ENCODE measurements at places on chromosomes 4 and X. TPM values are rescaled to one million over a fixed set of nuclear protein-coding genes. Genes with fewer than 3 reads are reported as not detected.

- H3K27me3 ChIP-seq = no peaks in the 10 kb centered on the region
- no peaks in the 10 kb centered on the region for H3K4me1 ChIP-seq
- H3K36me3 ChIP-seq = no peaks in the 10 kb centered on the region
These were observed 183.9 kb upstream of the TLL1 start for GRCh38 chr4:165689159-165689558.

GRCh38 chr4:156764846-156765245 is 206.8 kb downstream of the PDGFC start:
- no peak for DNase-seq
- no peak overlapping the region for H3K27ac ChIP-seq
- H3K36me3 ChIP-seq = peaks cover 10% of the 10 kb centered on the region
- H3K4me3 ChIP-seq = no peak overlapping the region

DNA sequence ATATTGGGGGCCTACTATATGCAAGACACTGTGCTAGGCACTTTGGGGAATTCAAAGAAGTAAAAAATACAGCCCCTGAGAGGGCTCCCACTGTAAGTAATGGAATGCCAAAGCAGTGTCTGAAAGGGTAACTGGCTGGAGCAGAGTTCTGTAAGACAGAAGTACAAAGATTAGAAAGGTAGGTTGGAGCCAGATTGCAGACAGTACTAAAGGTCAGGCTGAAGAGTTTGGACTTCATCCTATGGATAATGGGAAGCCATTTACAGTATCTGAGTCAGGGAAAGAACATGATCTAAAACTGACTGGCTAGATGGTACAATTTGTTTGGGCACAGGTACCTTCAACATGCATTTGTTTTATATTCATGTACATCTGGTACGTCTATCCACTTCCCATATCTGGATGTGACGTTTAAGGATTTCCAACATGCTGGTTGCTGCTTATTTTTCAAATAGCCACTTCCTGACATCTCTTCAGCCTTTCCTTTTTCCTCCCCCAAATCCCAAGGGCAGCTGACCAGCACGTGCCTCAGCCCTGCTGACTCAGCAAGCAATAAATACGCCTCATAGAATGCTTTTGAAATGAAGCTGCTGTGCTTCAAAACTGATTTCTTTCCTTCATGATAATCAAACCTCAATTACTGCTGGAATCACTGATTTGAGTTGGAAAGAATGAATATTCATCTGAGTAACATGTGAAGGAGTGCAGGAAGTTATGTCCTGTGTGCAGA is 9.5 kb downstream of the ENOX2 start:
- H3K27me3 ChIP-seq = no peaks in the 10 kb centered on the region
- no peaks in the 10 kb centered on the region for H3K36me3 ChIP-seq
- H3K4me3 ChIP-seq = no peak overlapping the region
- H3K27ac ChIP-seq = no peak overlapping the region
- no peaks in the 10 kb centered on the region for H3K4me1 ChIP-seq

The NLRP2B gene
- total RNA-seq = not detected

The IL3RA gene
- total RNA-seq = not detected

The C4orf51 gene
- total RNA-seq = not detected
